ENCODE measurements at places on chromosomes 3 and 15.

DNA sequence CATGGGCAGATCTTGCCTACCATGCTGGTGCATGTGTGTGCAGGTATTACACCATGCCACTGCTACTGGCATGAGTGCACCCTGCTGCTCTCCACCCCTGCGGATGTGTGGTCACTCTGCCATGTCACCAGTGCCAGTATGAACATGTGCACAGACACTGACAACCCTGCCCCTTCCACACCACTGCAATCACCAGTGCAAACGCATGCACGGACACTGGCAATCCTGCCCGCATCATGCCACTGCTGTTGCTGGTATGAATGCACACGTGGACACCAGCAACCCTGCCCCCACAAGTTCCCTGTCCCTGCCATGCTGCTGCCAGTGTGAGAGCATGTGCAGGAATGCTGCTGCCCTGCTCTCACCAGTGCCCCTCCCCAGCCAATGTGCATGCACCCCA, 24.8 kb upstream of the TUBGCP5 start:
- no peak for DNase-seq

- DNase-seq: no peak
Measured at GRCh38 chr3:67551361-67552016, 102.9 kb downstream of the SUCLG2 start.

DNA sequence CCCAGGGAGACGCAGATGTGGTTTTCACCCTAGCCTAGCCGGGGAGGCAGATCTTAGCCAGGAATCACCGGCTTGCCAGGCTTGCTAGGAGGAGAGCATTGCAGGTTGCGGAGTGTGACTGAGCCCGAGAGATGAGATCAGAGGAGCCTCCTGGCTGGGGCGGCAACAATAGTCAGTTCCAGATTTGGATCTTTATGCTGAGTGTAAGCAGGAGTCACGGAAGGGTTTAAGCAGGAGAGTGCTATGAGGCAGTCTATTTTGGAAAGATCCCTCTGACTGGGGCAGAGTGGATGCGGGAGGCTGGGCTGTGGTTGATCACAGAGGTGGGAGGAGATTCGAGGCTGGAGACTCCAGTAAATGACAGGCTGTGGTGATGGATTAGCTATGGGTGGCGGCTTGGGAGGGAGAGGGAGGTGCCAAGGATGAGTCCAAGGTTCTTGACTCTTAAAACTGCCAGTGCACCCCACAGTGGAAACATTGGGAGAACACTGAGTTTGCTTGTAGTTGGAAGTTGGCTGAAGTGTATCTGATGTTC, 10.4 kb upstream of the BAHD1 start:
- no peak for DNase-seq

GRCh38 chr3:111069974-111070771, 1.4 kb upstream of the NECTIN3 start:
- no peak for DNase-seq

GRCh38 chr3:98596541-98597500, 3.4 kb upstream of the CPOX start:
- no peak for DNase-seq

GRCh38 chr3:176905331-176905730, 292.0 kb downstream of the TBL1XR1 start:
- no peak for DNase-seq

DNA sequence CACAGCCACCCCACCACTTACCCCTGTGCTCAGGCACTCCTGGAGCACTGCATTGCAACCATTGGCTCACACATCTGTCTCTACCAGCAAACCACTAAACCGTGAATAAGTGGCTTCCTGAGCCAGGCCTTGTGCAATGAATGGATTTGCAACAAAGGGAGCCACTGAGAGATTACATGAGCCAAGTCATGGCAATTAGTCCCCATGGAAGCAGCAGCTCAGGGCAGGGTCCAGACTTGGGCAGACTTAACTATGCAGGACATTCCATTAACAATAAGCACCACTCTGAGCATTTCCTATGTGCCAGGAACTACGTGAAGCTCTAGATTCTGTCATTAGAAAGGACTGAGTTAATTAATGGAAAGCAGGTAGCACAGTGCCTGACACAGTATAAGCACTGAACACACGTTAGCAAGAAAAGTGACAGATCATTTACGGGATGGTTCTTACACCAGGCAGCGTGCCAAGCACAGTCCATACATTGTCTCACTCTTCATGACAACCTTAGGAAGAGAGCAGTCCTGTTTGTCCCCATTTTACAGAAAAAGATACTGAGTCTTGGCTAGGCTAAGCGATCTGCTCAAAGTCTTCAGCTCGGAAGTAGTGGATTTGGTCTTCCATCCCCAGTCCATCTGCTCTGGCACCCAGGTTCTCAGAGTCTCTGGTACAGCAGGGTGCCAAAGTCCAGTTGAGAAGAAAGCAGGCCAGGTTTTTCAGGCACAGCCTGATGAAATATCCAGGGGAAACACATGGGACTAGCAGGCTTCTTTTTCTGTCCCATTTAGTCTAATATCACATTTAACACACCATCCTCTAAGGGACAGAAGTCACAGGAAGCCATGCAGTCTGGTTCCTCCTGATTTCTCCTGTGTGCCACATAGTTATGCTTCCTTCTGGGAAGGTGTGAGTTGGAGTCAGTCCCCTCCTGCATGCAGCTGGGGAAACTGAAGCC, 44.1 kb downstream of the LIPC start:
- no peak for DNase-seq

DNA sequence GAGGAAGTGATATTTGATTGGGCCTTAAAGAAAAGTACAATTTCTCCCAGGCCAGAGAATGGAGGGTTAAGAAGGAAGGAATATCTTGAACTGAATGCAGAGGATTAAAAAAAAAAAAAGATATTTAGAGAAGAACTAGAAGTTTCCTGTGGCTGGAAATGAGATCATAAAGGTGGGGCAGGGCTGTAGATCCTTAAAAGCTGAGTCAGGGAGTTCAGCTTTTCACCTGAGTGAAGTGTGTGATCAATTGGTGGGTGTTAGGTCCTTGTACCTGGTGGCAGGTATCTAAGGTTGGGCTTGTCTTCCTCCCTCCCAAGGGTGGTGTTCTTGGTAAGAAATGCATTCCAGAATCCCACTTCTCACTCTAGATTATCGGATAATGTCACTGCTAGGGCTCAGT, 11.8 kb downstream of the CEMIP start:
- DNase-seq: no peak

- no peak for DNase-seq
Measured at GRCh38 chr15:27134481-27134880, 163.5 kb downstream of the GABRG3 start.

DNA sequence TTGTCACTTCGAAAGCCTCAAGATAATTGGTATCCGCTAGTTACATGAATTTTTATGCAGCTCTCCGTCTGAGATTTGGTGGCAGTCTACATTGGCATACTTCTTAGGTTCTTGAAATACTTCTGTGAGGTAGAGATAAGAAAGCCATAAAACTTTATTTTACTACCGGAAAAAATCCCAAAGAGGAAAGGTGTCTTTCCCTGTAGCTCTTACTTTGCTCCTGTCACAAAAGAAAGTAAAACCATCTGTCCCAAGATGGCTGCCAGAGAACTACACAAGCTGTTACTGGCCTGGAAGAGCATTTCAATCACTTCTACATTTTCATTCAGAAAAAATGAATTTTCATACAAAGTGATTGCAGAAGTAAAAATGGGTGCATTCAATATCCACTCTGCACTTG, 214.8 kb upstream of the ST8SIA2 start:
- DNase-seq: no peak

- DNase-seq: no peak
Measured at GRCh38 chr15:76451540-76451939, 115.0 kb downstream of the ISL2 start.

DNA sequence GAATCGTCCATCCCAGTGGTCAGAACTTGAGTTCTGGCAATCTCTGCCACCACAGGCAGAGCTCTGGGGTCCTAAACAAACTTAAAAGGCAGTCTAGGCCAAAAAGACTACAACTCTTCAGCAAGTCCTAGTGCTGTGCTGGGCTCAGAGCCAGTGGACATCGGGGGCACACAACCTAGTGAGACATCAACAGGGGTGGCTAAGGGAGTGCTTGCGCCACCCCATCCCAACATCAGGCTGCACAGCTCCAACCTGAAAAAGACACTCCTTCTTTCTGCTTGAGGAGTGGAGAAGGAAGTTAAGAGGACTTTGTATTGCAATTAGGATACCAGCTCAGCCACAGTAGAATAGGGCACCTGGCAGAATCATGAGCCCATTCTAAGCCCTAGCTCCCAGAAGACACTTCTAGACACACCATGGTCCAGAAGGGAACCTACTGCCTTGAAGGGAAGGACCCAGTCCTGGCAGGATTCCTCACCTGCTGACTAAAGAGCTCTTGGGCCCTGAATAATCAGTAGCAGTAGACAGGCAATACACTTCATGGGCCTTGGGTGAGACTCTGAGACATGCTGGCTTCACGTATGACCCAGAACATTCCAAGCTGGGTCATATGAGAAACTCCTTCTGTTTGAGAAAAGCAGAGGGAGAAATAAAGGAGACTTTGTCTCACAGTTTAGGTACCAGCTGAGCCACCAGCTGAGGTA, 72.0 kb downstream of the TFDP2 start:
- no peak for DNase-seq

GRCh38 chr3:69766638-69767037, 27.4 kb downstream of the MITF start:
- DNase-seq: no peak

DNA sequence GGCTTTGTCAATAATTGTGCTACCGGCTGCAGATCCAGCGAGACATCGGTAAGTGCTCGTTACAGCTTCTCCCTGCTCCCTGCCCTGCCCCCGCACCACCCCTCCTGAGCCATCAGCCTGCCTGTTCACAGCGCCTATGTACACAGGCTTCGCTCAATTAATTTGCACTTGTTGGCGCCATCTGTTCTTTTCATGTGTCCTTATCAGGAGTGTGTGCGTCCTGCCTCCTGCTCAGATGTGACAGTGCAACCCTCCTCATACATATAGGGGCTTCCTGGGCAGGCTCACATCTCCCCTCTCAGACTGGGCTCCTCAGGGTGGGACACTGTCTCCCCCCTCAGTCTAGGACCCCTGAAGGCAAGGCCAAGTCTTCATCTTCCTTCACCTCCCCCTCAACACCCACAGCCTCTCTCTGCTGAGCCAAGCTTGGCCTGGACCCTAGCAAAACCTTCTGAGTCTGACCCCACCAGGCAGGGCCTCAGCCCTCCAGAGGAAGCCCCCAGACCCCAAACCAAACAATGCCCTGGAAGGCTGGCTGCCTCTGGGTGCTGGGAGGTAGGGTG, 54.9 kb downstream of the CYP11A1 start:
- no peak for DNase-seq

GRCh38 chr3:136990826-136991225, 33.0 kb downstream of the IL20RB start:
- DNase-seq: no peak

GRCh38 chr15:70580958-70581357, 182.4 kb downstream of the UACA start:
- no peak for DNase-seq

- DNase-seq: no peak
Measured at GRCh38 chr15:29518442-29518841, 248.8 kb upstream of the NSMCE3 start.

- DNase-seq: no peak
Measured at GRCh38 chr3:50232303-50232702, 3.7 kb upstream of the GNAI2 start.

GRCh38 chr3:22969276-22969675, 233.9 kb upstream of the UBE2E2 start:
- no peak for DNase-seq

GRCh38 chr3:127449486-127450212, 140.9 kb downstream of the TPRA1 start:
- DNase-seq: no peak

DNA sequence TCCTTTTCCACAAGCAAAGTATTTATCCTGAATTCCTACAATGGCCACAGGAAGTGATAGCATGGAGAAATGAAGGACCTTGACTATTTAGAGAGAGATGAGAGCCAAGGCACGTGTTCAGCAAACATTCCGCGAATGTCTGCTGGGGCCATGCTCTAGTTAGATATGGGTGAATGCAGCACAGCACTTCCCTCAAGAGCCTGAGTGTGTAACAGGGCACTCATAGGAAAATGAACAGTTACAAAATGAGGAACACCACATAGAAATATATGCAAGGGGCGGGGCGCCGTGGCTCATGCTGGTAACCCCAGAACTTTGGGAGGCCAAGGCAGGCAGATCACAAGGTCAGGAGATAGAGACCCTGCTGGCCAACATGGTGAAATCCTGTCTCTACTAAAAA, 406.9 kb downstream of the NR2F2 start:
- DNase-seq: no peak

DNA sequence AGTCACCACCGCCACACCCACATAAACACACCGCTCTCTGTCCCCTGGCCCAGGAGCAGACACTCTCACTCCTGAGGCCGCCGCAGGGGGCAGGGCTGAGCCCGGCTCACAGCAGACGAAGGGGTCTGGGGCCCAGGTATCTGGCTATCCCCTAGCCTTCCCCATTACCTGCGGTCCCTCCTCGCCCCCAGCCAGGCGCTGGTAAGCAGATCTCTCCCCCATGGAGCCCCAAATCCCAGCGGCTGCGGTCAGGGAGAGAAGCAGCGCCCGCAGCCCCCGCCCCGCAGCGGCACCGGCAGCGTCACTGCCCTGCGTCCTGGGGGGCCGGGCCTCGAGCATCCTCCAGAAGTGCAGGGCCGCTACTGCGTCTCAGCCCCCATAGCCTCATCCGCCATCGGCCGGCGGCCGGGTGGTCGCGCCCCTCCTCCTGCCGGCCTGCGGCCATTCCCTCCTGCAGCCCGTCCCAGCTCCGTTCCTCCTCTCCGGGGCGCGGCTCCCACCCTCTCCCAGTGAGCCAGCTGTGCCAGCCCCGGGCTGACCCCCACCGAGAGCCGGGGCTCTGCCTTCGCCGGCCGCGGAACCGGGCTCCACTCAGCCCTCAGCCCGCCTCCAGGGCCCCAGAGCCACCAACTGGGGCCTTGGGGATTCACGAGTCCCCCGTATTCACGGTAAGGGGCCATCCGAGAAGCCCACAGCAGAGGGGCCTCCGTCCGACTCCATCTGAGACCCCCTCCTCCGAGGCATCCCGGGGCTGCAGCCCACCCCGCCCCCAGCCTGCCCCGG, 13.1 kb downstream of the TNK2 start:
- DNase-seq: no peak

- no peak for DNase-seq
Measured at GRCh38 chr15:85886309-85886811, 91.6 kb upstream of the KLHL25 start.

- DNase-seq: no peak
Measured at GRCh38 chr3:117490716-117491115, 781.1 kb downstream of the TUSC7 start.

DNA sequence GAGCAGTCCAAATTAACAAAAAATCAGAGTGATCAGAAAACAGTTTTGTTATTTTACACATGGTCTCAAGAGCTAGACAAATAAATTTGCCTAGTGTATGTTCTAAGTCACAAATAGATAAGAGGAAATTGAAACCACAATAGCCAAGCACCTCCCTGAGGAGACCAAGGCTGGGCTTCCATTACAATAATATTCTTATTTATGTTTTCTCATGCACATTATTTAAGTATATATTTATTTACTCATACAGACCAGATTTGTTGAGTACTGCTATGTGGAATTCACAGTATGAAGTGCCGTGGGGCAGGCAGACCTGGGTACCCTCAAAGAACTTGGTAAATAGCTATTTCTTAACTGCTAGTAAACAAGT, 242.3 kb upstream of the ICE2 start:
- no peak for DNase-seq

All from fibroblast of skin of left biceps (primary cell).